Stimulated activated CD8-positive, alpha-beta memory T cell treated with anti-CD3 and anti-CD28 coated beads, Interleukin-7, amount 100 ng/mL, for 1 hour (primary cell): ENCODE measurements at places on chromosomes 16 and 17.

DNA sequence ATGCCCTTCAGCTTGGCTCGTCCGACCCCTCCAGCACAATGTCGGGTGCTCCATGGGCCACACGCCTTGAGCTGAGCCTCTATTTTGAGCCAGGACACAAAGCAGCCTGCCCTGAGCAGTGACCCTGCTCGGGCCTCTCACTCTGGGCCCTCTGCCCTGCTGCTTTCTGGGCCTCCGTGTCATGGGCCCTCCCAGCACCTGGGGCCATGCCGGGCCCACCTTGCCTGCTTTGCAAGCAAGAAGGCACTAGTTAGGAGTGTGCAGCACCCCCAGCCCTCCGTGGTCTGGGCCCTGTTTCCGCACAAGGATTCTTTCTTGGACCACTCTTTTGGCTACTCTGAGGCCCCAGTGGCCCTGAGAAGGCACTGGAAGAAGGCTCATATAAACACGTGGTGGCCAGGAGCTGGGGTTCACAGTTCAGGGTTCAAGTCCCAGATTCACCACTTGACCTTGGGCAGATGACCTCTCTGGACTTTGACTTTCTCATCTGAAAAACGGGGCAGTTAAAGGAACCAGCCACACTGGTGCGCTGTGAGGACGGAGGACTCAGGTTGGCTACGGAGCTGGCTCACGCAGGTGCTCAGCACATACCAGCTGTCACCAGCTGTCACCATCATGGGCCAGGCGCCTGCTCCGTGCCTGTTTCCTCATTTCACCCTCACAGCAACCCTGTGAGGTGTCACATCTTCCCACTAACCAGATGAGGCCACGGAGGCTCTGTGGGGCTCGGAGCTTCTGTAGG lies 166.0 kb upstream of the GSE1 start:
- DNase-seq, result no peak

DNA sequence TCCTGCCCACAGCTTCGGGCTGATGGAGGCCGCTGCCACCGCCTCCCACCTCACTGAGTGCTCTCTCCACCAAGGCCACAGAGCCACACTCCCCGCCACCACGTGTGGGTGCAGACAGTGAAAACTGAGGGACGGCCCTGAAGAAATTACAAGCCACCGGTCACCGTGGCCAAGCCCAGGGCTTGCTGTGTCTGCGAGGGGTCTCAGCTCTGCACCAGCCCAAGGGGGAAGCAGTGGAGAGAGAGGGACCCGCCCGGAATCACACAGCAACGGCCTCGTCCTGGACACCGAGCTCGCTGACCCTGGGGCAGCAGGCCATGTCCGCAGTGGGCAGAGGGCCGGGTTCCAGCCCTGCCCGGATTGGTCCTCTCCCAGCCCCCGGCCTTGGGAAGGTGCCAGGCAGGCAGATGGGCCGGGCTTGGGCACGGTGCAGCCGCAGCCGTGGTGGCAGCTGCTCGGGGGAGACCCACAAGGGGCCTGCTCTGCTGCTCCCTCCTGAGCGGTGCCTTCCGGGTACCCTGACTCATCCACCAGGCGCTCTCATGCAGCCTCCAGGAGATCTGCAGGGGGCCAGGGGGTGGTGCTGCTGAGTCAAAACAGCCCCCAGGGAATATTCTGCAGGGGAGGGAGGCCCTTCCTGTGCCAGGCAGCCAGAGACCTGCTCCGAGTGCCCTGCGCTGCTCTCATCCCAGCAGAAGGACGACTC lies 52.0 kb downstream of the CBFA2T3 start:
- DNase-seq, result no peak

DNA sequence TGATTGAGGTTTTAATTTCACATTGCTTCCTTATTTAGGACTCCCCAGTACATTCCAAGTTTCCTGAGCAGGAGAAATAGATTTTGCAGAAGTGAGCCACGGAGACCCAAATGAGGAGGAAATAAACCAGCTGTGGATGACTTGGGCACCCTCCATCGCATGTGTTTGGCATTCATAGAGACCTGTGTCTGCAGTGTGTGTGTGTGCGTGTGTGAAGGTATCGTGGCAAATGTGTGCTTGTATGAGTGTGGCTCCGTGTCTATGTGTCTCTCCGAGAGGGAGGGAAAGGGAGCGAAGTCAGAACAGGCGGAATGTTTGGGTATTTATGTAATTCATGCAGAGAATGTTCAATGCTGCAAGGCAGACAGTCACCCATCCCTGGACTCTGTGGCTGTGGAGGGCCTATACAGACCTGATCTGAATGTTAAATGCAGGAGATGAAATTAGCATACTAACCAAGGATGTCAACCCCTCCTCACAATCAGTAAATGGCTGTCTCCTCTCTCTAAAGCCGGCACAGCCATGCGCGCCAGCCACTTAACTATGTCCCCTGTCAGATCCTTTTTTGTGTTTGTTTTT lies 186.0 kb upstream of the ZFHX3 start:
- no peak for DNase-seq

DNA sequence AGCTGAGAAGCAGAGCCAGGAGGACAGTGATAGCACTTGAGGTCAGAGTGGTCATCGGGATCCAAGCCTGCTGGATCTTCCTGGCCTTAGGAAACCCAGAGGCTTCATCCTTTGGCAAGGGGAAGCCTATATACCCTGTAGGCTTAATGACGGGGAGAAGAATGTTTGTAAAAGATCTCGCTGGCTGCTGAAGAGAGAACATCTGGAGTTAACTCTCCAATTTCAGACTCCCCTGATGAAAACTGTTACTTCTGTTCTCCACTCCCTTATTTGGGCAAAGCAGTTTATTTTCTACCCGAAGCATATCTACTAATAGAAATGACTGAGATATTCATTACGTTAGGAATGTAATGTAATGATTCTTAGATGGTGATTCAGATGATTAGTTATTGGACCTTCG lies 487.0 kb downstream of the CDH13 start:
- no peak for DNase-seq

- no peak for DNase-seq
Observed at GRCh38 chr16:23539984-23540816, 16.9 kb downstream of the EARS2 start.

DNA sequence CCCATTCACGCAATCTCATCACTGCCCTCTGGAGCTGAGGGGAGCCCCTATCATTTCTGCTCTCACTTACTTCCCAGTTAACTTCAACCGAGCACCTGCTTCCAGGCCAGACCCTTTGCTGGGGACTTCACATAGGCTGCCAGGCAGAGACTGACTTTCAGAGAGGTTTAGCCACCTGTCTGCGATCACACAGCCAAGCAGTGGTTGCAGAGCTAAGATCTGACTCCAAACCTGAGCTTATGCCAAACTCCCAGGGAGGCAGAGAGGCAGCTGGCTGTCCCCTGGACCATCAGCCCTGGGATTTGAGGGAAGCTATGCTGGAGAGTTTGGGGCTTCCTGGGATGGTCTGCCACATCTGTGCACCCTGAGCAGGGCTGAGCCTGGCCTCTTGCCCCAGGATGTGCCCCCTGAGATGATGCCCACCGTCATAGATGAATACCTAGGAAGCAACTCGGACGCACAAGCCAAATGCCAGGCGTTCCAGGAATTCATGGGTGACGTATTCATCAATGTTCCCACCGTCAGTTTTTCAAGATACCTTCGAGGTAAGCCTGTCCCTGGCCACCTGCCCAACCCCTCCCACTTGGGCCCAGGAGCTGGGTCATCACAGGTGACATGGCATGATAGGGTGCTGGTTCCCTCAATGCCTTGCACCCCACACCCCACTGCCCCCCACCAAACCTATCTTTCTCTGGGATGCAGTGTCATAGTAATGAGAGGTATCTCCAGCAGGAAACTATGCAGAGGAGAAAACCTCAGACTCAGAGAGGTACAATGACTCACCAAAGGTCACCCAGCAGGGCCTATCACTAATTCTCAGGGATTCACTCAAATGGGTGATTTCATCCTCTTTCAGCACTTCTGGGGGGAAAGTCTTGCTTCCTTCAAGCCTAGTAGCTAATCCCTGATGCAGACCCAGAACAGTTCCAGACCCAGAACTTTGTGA lies 10.0 kb downstream of the CES3 start:
- DNase-seq, result no peak

GRCh38 chr16:87789437-87790291 lies 23.9 kb upstream of the KLHDC4 start:
- DNase-seq, result no peak

DNA sequence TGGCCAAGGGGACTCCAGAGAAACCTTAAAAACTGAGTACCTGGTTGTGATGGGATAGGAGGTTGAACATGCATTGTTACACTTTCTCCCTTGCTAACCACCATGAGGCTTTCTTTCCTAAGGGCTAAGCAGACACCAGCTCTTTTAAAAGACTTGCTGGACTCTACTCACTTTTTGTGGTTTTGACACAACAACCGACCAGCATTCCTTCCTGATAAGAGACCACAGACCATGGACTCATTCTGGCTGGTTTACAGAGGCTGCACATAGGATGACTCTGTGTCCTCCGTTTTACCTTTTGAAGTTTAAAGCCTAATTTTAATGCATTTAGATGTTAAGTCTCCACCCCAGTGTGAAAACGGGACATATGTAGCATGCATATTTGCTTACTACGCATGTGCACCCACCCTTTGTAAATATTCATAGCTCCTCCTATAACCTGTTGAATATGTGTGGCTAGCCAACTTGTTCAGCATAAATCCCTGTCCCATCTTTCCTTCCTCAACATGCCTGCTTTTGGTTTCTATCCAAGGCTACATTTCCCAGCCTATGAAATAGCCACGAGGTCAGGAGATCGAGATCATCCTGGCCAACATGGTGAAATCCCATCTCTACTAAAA lies 475.9 kb downstream of the GRIN2A start:
- no peak for DNase-seq

GRCh38 chr17:79057737-79058385 lies 16.8 kb upstream of the ENGASE start:
- no peak for DNase-seq

- DNase-seq, result no peak
Observed at GRCh38 chr16:66289986-66290385, 76.5 kb upstream of the CDH5 start.

DNA sequence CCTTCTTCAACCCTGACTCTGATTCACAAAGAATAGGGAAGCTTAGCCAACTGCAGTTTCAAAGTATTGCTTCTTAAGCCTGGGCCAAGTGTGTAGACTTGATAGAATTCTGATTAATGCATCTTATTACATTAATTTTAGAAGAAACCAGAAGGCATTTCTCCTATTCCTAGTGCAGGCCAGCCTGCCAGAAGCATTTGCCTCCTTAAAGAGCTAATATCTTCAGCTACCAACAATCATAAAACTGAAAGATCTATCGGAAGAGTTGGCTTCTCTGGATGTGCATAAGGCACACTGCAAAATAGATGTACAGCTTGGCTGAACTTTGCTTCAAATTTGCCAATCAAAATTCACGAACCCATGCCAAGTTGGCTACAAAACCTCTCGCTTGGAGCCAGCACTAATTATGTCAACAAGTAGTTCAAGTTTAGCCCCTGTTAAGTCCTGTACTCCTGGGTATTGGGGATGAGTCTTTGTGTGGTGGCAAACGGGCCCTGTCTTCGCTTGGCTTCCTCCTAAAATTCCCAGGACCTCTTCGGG lies 717.8 kb downstream of the WWOX start:
- no peak for DNase-seq

GRCh38 chr17:48004983-48005382 lies 32.6 kb downstream of the COPZ2 start:
- DNase-seq, result no peak

DNA sequence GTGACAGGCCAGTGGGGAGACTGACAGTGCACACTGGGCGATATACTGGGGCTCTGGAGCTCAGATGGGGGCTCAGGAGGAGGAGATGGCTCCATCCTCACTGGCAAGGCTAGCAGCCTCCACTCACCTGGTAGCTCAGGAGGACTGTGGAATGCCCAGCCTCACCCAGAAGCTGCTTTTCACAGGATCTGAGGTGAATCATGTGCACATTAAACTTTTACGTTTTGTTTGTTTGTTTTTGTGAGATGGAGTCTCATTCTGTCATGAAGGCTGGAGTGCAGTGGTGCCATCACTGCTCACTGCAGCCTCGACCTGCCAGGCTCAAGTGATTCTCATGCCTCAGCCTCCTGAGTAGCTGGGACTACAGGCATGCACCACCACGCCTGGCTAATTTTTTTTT lies 28.6 kb downstream of the ADCY7 start:
- DNase-seq, result no peak

DNA sequence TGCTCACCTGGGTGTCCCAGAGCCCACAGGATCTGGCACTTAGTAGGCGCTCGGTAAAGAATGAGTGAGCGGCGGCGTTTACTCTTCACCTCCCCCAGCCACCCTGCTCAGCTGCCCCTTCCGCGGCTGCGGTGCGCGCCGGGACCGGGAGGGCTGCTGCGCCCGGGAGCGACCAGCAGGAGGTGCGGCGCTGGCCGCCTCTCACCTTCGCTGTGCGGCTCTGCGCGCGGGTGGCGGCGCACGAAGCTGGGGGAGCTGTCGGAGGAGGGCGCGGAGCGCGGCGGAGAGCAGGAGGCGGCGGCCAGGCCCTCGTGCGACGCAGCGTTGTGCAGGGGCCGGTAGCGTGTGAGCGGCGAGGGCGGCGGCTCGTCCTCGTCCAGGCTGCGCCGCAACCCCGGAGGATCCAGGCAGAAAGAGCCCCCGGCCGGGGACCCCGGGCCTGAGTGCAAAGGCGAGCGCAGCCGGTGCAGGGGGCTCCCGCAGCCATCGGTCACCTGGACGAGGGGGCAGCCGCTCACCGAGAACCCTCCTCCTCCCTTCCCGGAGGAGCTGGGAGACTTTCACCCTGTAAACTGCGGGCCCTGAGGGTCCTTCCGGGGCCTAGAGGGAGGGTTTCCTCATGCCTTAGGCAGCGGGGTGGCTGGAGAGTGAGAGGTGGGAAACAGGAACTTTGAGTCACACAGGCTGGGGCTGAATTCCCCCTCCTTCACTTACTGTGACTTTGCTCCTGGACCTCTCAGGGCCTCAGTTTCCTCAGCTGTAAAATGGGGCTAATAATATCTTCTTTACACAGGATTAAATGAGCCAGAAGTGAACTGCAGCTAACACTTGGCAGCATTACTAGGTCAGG lies 12.5 kb downstream of the SAMD14 start:
- DNase-seq, result peak; percentile 35

DNA sequence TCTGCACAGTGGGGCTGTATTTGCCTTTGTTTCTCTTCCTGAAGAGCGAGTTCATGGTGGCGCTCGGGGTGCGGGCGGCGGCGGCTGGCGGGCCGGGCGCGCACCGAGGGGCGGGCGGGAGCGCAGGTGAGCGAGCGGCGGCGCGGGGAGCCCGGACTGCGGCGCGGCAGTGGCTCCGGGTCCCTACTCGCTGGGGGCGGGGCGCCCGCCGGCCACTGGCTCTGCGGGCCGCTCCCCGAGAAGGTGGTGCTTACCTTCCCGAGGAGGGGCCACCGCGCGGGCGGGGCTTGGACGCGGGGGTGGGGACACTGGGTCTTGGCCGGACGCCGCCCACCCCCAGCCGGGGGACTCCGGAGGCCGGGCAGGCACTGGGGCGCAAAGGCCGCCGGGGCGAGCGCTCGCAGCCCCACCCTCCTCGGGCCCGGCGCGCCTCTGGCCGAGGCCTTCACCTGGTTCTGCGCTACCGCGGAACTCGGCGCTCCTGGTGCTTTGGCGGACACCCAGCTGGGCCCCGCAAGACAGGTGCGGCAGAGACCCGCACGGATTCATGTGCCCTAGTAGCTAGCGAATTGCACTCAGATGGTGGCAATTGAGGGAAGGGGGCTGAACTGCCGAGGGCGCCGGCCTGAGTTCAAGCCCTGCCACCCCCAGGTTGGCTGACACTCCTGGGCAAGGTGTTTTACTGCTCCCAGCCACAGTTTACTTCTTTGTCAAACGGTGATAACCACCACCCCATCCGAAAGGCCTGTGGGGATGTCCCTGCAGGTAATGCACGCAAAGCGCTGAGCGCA lies at the start of gene PPL:
PPL (minus strand) TSS at position 158 of the 791 bp plus-strand sequence; CDS start at position 55, 103 bp downstream.
- DNase-seq, result no peak

- no peak for DNase-seq
Observed at GRCh38 chr17:51078009-51078592, 42.6 kb downstream of the SPAG9 start.

GRCh38 chr17:17511293-17511741 lies 15.1 kb upstream of the RASD1 start:
- no peak for DNase-seq
